ENCODE measurements at places on chromosomes 7 and 10. TPM values are rescaled to one million over a fixed set of nuclear protein-coding genes. Genes with fewer than 3 reads are reported as not detected.

UCMA gene
- total RNA-seq = not detected

CARD11 gene
- 0.84 TPM for total RNA-seq

HNRNPA2B1 gene
- 181 TPM for total RNA-seq

OR6V1 gene
- total RNA-seq = not detected

OGDH gene
- 99.9 TPM for total RNA-seq

ATP6V0A4 gene
- total RNA-seq = not detected

ZNF239 gene
- total RNA-seq = 6.5 TPM

PDE6C gene
- not detected for total RNA-seq

SCIN gene
- total RNA-seq = not detected

TMEM176A gene
- total RNA-seq = 0.15 TPM

CLRN3 gene
- total RNA-seq = not detected

SLC26A4 gene
- total RNA-seq = 0.74 TPM

GTF2IRD2 gene
- 3.5 TPM for total RNA-seq

ELFN1 gene
- total RNA-seq = 0.59 TPM

TDRD1 gene
- total RNA-seq = not detected

DEPP1 gene
- 15.0 TPM for total RNA-seq

MALRD1 gene
- 0.17 TPM for total RNA-seq

TUBAL3 gene
- not detected for total RNA-seq

GPR158 gene
- total RNA-seq = not detected

COL1A2 gene
- total RNA-seq = 1,292 TPM

NAT16 gene
- total RNA-seq = 0.15 TPM

MINDY4 gene
- 6.7 TPM for total RNA-seq

TCAF2 gene
- total RNA-seq = 1.5 TPM

APBB1IP gene
- total RNA-seq = not detected

NUTM2B gene
- total RNA-seq = 0.89 TPM

FKBP14 gene
- 14.6 TPM for total RNA-seq

AKR1C4 gene
- not detected for total RNA-seq

INSYN2A gene
- total RNA-seq = 0.50 TPM

CYP3A7 gene
- total RNA-seq = 0.34 TPM

C10orf90 gene
- total RNA-seq = 0.15 TPM
